COR-L47 (cell line): ENCODE measurements at places on chromosomes 2 and 18.

- no peak for DNase-seq
Observed at GRCh38 chr2:160878618-160879017, 281.6 kb upstream of the TANK start.

DNA sequence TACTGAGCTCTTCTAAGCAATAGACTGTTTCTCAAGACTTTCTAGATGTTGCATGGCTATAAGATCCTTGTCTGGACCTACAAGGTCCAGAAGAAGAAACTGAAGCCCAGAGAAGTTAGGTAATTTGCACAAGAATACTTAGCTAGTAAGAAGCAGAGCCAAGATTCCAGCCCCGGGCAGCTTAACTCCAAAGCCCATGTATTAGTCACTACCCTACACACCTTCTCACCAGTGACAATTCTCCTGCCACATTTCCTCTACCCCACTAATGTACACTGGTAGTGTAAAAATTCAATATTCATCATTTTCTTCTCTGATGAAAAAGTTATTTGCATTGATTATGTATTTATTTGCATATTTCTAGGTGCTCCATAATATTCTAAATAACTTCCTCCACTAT lies 95.5 kb upstream of the CREB1 start:
- no peak for DNase-seq

- DNase-seq: no peak
Observed at GRCh38 chr2:160207804-160208654, 8.0 kb upstream of the ITGB6 start.

- no peak for DNase-seq
Observed at GRCh38 chr18:46899274-46899948, 17.9 kb downstream of the PIAS2 start.

GRCh38 chr2:196168181-196168580 lies 3.2 kb downstream of the STK17B start:
- no peak for DNase-seq

GRCh38 chr2:203809084-203809521 lies 58.5 kb upstream of the CTLA4 start:
- no peak for DNase-seq

GRCh38 chr2:29215739-29216608 lies 100.8 kb downstream of the CLIP4 start:
- no peak for DNase-seq

DNA sequence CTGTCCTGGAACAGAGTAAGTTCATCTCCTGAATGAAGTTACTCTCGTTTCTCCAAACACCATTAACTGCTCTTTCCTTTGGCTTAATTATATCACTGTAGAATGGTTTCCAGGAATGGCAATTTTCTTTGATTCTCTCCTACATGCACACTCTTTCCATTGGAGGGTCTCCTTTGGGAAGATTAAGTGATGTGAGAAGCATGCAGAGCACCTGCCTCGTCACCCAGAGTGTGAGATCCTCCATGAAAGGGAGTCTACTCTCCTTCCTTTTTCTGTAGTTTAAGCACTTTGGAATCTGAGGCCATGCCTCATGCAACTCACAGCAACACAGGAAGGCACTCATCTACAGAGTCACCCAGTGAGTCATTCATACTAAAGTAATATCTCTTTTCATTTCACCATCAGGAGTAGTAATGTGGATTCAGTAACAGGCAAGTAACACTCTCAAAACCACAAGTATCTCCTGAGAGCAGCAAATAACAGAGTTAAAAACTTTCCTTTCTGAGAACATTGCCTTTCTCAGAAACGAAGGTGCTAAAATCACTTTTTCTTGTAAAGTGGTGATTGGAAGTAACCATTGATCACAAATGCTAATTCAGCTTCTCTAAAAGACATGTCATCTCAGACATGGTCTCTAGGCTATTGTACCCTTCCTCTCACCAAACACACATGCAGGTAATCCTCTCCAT lies 52.8 kb upstream of the IL1RL1 start:
- DNase-seq: no peak

GRCh38 chr18:35817604-35818352 lies 154.7 kb upstream of the RMP24 start:
- DNase-seq: no peak

- no peak for DNase-seq
Observed at GRCh38 chr18:61340148-61340547, 6.9 kb downstream of the CDH20 start.
